OCI-LY7 (cell line): ENCODE measurements at places on chromosomes 13 and 19.

DNA sequence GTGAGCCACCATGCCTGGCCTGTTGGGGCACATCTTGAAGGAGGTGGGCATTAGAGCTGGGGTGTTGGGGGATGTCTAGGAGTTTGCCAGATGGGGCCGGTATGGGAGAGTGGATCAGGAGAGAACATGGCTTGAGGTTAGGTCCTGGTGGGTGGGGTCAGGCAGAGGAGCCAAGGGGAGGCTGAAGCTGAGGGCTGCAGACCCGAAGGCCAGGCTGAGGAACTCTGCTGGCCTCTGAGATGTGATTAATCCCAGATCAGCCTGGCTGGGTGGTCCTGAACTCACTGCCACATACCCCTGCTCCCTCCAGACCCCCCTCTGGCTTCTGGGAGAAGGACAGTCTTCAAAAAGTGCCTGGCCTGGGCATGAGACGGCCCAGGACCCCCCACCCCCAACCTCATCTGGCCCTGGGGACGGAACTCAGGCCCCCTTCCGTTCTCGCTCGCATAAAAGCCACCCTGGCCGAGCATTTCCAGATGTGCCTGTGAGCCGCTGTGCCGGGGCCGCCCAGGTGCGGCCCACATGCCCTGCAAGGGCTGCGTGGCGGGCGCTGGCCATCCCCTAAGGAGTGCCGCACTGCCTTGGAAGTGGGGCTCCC lies 2.7 kb downstream of the FSTL3 start:
- DNase-seq: no peak

DNA sequence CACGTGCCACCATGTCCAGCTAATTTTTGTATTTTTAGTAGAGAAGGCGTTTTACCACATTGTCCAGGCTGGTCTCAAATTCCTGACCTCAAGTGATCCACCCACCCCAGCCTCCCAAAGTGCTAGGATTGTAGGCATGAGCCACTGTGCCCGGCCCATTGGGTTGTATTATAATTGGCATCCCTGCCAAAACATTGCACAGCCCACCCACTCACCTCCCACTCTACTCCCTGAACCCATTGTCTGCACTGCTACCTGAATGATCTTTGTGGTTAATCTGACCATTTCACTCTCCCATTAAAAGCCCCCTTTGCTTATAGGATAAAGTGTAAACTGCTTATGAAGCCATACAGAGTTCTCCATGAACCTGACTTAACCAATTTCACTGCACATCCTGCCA lies 26.3 kb upstream of the KCTD12 start:
- no peak for DNase-seq

GRCh38 chr13:97339019-97339987 lies 94.7 kb upstream of the RAP2A start:
- no peak for DNase-seq

GRCh38 chr13:44110091-44110621 lies 230.5 kb downstream of the LACC1 start:
- DNase-seq: no peak

DNA sequence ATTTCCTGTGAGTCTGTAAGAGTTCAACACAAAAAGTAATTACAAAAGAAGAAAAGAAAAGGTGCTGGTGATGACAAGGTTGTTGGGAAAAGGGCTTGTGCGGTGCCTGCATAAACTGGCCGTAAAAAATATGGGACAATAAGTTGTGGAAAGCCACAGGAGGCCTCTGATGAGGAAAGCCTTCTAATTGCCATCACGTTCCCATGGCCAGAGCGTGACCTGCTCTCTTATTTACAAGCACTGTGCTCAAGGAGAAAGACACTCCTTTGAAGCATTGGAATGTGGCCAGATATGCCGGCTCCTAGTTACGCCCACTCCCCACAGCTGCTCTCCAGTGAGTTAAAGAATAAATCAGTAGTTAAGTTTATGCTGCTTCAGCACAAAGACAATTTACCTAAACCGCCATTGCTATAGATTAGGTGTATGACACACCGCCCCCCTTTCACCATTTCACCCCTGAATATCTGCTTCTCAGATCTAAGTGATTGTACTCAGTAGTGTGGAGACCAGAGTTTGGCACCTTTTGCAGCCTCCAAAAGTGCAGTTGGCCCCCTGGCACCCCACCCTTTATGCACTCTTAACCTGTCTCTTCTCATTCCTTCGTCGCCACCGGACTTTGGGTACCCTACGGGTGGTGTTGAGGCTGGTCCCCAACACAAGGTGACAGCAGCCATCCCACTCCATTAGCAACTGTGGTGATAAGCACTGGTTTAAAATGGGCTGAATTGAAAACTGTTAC lies 8.1 kb upstream of the PGLYRP1 start:
- DNase-seq: no peak

DNA sequence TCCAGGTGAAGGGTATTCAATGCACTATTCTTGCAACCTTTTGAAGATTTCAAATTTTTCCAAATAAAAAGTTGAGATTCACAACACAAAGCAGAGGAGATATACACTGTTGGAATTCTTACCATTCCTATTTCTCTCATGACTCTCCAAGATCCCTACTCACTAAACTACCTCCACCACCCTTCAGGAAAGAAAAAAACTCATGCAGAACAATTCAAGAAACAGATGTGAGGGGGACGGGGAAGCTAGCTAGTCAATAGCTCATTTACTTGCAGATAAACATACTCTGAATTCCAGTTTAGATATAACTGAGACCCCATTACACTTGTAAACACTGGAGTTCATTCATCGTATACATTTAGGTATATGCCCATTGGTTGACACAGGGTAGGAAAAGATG lies 90.0 kb upstream of the SERP2 start:
- DNase-seq: no peak

DNA sequence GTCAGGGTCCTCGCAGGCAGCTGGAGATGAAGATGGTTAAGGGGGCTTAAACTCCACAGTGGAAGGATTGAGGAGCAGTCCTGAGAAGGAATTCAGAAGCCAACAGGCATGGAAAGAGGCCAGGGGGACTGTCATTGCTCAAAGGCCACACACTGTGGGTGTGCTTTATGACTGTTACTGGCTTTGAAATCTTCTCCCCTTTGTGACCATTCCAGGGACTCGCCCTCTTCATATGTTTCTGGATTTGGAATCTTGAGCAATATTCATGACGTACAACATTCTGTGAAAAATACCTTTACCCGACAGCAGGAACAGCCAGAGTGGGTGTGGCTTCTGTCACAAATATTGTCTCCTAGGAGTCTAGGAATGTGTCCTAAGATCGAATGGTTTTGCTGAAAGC lies 16.6 kb downstream of the CEACAM7 start:
- DNase-seq: no peak

- no peak for DNase-seq
Observed at GRCh38 chr13:51612867-51613266, 28.6 kb downstream of the WDFY2 start.

- no peak for DNase-seq
Observed at GRCh38 chr13:68908879-68909278, 1198.7 kb upstream of the ATXN8OS start.

GRCh38 chr19:2097203-2097885 lies 629 bp downstream of the IZUMO4 start:
- peak; percentile 23 for DNase-seq

GRCh38 chr13:97058391-97058790 lies 64.1 kb upstream of the OXGR1 start:
- DNase-seq: no peak

GRCh38 chr13:29484236-29484635 lies 111.3 kb downstream of the SLC7A1 start:
- peak; percentile 36 for DNase-seq

DNA sequence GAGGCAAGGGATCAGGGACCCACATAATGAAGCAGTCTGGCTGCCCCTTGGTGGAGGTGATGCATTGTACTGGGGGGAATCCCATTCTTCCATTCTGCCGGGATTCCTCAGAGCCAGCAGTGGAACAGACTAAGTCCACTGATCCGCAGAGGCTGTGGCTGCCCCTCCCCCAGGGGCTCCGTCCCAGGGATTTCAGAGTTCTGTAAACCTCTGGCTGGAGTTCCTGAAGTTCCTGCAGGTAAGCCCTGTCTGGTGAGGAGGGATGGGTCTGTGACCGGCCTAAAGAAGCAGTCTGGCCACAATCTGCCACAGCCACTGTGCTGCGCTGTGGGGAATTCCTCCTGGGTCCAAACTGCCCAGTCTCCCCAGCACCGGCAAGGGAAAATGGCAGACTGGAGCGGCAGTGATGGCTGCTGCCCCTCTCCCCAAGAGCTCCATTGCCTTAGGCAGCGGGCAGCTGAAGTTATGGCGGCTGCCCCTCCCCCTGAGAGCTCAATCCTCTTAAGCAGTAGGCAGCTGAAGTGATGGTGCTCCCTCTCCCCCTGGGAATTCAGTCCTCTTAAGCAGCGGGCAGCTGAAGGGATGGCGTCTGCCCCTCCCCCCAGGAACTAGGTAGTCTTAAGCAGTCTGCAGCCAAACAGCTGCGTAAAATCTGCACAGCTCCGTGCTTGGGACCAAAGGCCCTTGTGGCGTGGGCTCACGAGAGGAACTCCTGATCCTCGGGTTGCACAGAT lies 155.7 kb downstream of the PCDH17 start:
- DNase-seq: no peak
